ENCODE measurements at places on chromosomes 4 and X.

DNA sequence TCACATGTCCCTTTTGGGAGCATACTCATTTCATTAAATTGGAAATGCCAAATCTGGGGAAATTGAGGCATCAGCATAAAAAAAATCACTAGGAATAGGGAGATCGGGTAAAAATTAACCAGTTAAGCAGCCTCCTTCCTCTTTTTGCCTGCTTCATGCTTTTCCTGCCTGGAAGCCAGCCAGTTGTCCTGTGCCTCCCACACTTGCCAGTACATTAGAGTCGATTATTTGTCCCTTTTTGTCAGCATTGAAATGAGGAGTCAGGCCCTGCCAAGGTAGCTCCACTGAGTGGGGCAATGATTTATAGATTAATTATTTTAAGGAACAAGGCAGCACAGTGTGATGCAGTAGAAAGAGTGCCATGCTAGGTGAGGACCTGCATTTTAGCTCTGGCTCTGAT is 55.3 kb downstream of the SH2D1A start:
- DNase-seq: no peak

- no peak for DNase-seq
Measured at GRCh38 chr4:132866616-132867015, 282.5 kb upstream of the PCDH10 start.

GRCh38 chr4:164856396-164856795 is 20.6 kb upstream of the APELA start:
- DNase-seq: peak; percentile 10

DNA sequence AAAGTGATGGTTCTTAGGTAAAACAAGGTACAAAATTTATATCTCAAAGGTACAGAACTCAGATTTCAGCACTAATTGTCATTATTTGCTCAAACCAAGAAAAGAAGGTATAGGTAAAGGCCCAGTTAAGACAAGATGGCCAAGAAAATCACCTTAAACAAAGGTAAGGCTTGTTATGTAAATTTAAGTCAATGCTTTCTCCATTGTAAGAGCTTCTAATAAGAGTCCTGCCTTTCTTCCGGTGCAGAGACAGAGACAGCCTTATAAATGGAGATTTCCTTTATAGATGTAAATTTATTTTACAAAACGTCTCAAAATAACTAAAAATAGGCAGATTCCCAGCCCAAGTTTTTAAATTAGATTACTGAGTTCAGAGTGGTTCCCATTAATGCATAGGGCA is 89.9 kb downstream of the EDA start:
- DNase-seq: no peak

DNA sequence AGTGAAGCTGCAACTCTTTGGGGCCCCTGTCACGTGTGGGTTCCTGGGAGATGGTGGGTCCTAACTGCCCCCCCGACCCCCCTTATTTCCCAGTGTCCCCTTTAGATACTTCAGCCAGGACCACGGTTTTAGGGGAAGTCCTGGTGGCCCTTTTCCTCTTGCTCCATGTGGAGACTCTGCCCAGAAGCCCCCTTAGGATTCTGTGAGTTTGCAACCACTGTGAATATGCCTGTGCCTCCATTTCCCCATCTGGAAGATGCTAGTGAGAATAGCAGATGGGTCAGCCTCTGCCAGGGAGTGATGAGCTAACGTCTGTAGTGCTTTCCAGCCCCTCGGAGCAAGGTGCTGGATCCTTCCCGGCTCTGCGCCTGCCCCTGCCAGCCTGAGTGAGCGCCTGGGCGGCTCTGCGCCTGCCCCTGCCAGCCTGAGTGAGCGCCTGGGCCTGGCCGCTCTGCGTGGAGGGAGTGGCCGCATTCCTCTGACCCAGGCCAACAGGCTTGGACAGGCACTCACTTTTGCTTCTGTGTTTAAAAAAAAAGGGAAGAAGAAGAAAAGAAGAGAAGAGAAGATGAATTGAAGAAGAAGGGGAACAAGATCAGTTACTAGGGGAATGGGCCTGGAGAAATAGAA is 6.7 kb upstream of the CITED1 start:
- DNase-seq: no peak

- DNase-seq: no peak
Measured at GRCh38 chr4:96093563-96093962, 253.7 kb downstream of the PDHA2 start.

DNA sequence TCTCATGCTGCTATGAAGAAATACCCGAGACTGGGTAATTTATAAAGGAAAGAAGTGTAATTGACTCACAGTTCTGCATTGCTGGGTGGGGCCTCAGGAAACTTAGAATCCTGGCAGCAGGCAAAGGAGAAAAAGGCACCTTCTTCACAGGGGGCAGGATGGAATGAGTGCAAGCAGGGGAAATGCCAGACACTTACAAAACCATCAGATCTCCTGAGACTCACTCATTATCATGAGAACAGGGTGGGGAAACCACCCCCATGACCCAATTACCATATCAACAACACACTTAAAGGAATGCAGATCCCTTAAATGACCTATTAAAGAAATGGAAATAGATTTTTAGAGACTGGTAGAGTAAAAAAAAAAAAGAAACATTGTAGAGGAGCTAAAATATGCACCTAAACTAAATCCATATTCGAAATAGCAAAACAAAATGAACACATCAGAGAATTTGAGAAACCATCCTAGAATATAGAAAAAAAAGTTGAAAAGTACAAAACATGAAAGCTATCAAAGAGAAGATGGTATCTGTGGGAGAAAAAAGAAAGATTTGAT is 104.3 kb upstream of the UGT8 start:
- DNase-seq: no peak

DNA sequence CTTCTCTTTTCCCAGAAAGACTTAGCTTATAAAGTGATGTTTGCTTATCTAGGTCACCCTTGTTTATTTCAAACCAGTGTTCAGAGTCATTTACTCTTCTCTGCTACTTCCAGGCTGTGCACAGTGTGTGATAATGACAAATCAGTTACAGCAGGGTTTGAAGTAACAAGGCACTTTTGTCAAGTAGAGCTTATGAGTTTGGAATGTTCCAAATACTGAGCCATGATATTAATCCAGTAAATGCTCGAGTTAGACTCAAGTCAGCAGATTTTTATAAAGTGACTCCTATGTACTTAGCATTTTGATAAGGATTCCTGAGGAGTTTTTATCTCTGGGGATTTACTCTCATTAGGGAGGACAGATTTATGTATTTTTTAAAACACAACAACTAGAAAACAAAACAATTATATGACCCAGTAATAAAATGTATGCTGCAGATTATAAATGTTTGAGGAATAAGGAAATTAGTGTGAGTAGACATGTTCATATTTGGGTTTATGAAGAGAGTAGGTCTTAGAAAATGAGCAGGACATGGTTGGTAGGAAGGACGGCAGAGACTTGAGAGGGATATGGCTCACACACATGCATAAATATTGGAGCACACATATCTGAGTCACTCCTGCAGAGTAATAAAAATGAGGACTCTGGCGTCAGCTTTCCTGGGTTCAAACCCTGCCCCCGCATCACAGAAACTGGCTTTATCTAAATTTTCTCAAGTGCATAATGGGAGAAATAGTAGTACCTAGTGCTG is 271.2 kb downstream of the FBXO8 start:
- no peak for DNase-seq

DNA sequence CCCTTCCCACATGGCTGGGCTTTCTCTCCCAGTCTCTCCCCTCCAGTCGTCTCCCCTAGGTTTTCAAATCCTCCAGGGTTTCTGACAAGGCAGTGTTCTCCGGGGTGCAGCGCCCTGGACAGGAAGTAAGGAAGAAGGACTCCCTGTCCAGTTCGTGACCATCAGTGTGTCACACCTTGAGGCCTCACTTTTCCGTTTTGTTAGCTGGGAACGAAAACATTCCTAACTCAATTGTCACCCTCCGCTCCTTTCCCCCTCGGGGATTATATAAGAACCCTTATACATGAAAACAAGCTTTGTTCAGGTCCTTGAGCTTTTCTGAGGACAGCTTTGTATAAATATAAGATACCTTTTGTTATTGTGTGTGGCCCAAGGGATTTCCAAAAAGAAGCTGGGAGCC is 92.1 kb downstream of the KDR start:
- peak; percentile 4 for DNase-seq

DNA sequence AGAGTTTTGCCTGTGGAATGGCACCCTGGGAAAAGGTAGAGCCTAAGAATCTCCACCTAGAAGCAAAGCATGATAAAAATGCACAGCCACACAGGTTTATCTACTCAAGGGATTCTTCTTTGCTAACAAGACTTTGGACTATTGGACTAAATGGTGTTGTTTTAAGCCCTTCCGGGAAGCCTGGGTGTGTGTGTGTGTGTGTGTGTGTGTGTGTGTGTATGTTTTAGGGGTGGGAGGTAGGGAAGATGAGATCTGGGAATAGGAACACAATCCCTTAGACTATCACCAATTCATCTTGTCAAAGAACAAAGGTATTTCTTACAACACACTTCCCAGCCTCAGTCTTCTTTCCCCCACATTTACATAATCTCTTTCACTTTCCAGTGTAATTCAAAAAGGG is 327.5 kb upstream of the FGF16 start:
- DNase-seq: no peak

DNA sequence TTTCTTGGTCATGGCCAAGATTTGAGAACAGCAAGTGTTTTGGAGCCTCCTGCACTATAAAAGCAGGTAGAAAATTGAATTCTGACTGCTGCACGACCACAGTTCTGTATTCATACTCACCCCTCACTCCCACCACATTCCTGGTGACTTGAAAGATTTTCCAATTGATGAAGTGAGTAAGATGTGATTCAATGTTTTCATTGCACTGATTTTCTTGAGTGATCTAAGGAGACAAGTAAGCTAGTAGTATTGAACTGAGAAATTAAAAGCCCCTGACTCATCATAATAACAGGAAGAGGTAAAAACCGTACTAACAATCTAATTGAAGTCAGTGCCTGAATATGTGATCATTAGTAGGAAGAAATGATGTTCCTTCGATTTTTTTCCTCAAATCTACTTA is 6.1 kb upstream of the SEC24D start:
- peak; percentile 9 for DNase-seq

GRCh38 chr4:912548-913279 is 19.4 kb downstream of the GAK start:
- no peak for DNase-seq

GRCh38 chr4:32172761-32173160 is 1452.6 kb downstream of the PCDH7 start:
- peak; percentile 5 for DNase-seq

- DNase-seq: peak; percentile 58
Measured at GRCh38 chr4:113221990-113222389, 172.5 kb downstream of the ANK2 start.

DNA sequence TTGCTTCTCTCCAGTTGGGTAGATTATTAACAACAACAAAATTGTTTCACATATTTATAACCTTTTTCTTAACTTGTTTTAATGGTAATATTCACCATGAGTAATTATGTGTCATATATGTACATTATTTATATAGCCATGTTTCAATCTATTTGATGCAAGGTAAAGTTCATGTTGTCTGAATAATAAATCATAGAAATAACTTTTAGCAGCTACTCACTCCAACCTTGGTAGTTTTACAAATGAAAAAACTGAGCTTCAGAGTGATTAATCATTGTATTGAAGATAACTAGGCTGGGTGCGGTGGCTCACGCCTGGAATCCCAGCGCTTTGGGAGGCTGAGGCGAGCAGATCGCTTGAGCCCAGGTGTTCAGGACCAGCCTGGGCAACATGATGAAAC is 46.0 kb downstream of the TMA16 start:
- DNase-seq: peak; percentile 40

GRCh38 chr4:42148425-42148824 is 4.0 kb downstream of the BEND4 start:
- DNase-seq: no peak

- peak; percentile 45 for DNase-seq
Measured at GRCh38 chr4:24690436-24690835, 104.9 kb upstream of the SOD3 start.

DNA sequence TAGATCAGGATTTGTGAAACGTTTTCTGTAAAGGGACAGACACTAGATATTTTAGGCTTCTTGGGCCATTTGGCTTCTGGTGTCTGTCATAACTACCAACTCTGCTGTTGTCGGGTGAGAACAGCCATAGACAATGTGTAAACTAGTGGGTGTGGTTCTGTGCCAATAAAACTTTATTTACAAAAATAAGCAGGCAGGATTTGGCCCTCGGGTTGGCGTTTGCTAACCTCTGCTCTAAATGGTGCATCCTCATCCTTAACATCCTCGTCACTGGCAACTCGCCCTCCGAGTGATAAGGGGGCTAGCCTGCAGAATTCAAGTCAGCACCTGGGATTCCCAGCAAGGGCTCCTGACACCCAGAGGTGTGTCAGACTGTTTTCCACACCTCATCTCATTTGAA is 105.8 kb upstream of the MSX1 start:
- DNase-seq: no peak

All from fibroblast of lung (primary cell).